ENCODE measurements at places on chromosomes 7 and 10.

GRCh38 chr10:110967645-110968044 lies 48.2 kb downstream of the SHOC2 start:
- no peak for DNase-seq

GRCh38 chr7:3493499-3493898 lies 192.4 kb downstream of the SDK1 start:
- peak; percentile 26 for DNase-seq

DNA sequence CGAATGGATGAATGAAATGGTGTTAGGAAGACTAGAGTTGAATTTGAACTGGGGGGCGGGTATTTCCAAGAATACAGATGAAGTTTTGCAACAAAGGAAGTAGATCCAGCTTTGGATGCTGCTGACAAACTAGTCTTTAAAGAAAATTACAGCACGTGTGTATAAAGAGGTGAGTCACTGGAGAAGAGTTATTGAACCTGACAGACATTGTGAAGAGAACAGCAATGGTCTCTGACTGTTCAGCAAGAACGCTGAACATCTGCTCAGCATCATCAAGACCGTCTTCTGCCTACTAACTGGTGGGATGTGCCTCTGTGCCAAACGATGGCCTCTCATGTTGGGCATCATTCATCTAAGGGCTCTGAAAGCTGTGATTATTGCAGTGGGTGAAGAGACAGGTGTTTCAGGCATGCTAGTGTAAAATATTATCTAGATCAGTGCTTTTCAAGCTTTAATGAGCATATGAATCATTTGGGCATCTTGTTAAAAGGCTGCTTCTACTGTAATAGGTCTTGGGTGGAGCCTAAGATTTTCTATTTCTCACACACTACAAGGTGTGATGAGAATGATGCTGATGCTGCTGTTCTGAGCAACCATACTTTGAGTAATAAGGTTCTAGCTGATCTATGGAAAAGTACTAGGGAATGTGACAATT lies 291.3 kb downstream of the PTEN start:
- peak; percentile 66 for DNase-seq

- no peak for DNase-seq
Measured at GRCh38 chr10:54799506-54799905, 1.5 kb downstream of the PCDH15 start.

DNA sequence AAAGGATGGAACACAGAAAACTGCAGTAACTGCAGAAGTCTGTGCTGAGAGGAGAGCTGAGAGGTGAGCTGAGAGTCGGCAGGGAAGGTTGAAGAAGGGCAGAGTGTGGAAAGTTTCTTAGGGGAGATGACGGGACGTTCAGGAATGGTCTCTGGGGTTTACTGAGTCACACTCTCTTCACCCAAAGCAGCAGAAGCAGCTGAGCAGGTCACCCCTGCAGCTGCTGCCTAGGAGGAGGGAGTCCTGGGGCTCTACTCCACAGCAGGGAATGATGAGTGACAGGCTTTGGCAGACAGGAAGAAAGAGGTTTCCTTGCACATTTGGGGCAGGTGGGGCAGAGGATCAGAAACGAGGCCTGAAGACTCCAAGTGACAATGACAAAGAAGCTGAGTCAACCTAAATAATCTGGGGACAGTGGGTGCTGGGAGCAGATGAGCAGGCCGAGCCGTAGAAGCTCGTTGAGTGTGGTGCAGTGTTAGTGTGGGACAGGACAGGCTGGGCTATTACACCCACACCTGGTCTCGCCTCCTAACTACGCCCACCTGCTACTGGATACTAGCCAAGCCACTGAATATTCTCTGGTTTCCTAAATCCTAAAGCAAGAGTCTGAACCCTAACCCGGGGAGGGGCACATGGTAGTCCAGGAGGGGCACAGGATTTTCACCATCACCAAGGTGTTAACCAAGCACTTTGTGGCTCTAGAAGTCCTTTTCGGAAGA lies 24.9 kb downstream of the BEND7 start:
- peak; percentile 30 for DNase-seq

DNA sequence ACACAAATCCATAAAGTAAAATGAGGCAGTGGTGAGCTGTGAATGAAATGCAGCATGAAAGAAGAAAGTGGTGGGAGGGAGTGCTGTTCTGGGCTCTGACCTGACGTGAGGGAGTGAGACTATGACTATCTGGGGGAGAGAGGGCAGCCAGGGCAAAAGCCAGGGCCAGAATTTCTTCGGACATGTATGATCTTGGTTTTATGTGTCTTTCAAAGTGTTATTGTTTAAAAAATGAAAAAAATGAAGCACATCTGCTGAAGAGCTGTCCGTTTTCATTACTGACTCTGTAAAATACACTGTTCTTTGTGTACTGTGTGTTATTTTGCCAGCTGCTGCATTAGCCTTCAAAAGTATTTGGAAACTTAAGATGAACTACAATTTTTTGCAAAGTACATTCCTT lies 70.2 kb upstream of the KLF14 start:
- DNase-seq: no peak

GRCh38 chr10:122306282-122306681 lies 35.2 kb downstream of the BTBD16 start:
- no peak for DNase-seq

- DNase-seq: no peak
Measured at GRCh38 chr10:121409466-121410104, 188.7 kb downstream of the FGFR2 start.

Data from fibroblast of skin of left quadriceps (primary cell).